ENCODE measurements at places on chromosomes 2 and 18. TPM values are rescaled to one million over a fixed set of nuclear protein-coding genes. Genes with fewer than 3 reads are reported as not detected.

Gene NYAP2
- not detected for total RNA-seq

Gene CSRNP3
- total RNA-seq: not detected

GRCh38 chr18:23194997-23195957 is 60.0 kb downstream of the CABLES1 start:
- no peak overlapping the region for H3K4me3 ChIP-seq
- H3K4me1 ChIP-seq: peaks cover 7% of the 10 kb centered on the region
- H3K27ac ChIP-seq: no peak overlapping the region

Gene ERBB4
- total RNA-seq: not detected

Gene SANBR
- total RNA-seq: 1.3 TPM

Gene NTSR2
- total RNA-seq: not detected

Gene LHCGR
- total RNA-seq: not detected

DNA sequence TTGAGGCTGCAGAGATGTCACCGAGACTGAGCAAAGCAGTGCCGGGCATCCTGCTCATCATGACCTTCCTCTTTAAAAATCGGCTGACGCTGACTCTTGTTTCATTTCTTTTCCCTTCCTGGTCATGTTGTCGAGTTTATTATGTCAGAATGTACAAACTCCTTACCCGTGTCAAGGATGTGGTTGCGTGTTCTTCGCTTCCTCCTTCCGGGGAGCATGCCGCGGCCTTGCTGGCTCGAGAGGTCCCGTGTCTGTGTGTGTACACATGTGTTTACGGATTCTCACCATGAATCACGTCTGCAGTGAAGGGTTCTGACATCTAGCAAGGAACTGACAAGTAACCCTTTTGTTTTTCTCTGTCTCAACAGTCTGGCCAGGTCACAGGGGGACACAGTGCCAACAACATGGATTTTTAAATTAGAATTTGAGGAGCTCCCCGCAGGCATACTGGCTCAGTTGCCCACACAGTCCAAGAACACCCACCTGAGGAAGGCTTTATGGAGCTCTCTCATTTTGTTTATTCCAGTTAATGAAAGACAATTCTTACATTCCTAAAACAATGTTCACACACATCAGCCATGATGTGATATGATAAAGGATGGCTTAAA is 60.2 kb downstream of the MYT1L start:
- no peak overlapping the region for H3K27ac ChIP-seq
- DNase-seq: no peak
- H3K27me3 ChIP-seq: no peaks in the 10 kb centered on the region

DNA sequence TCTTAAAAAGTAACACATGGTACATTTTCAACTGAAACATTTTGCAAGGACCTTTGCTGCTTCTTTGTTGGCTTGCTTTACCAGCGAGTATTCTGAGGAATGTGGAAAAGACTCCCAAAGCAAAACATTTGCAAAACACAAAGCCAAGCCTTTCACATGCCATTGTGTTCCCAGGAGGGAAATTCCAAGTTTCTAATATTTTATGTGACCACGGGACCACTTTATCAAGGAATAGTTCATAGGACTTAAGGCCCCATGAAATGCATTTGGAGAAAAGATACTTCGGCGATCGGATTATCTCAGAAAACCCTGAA is 26.2 kb downstream of the CYP27C1 start:
- no peaks in the 10 kb centered on the region for H3K27me3 ChIP-seq
- no peak overlapping the region for H3K4me3 ChIP-seq

GRCh38 chr18:12652861-12653401 is 5.0 kb downstream of the SPIRE1 start:
- no peak overlapping the region for H3K4me3 ChIP-seq
- peaks cover 6% of the 10 kb centered on the region for H3K4me1 ChIP-seq
- no peaks in the 10 kb centered on the region for H3K36me3 ChIP-seq
- no peak for DNase-seq

Data from CD4-positive, alpha-beta T cell (primary cell).